ENCODE measurements at places on chromosomes 12 and 14. TPM values are rescaled to one million over a fixed set of nuclear protein-coding genes. Genes with fewer than 3 reads are reported as not detected.

GRCh38 chr12:89261982-89262381, 90.3 kb downstream of the DUSP6 start:
- no peaks in the 10 kb centered on the region for H3K36me3 ChIP-seq
- H3K4me3 ChIP-seq: no peak overlapping the region
- no peak for DNase-seq
- H3K27me3 ChIP-seq: no peaks in the 10 kb centered on the region
- H3K27ac ChIP-seq: no peak overlapping the region

DNA sequence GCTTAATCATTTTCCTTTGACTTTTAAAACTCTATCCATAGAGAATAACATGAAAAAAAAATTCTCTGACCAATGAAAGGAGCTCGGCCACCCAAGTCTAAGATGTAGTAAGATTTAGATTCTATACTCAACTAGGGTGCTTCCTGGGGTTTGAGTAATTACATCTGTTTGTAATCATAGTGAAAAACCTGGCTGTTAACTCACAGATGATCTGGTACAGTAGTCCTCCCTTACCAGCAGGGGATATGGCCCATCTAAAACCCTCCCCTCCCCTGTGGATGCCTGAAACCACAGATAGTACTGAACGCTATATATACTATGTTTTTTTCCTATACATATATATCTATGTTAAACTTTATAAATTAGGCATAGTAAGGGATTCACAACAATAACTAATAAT, 89.2 kb downstream of the DAAM1 start:
- DNase-seq: no peak
- H3K27me3 ChIP-seq: no peaks in the 10 kb centered on the region
- H3K4me1 ChIP-seq: peaks cover 20% of the 10 kb centered on the region
- H3K36me3 ChIP-seq: no peaks in the 10 kb centered on the region
- H3K4me3 ChIP-seq: no peak overlapping the region
- H3K27ac ChIP-seq: no peak overlapping the region

DNA sequence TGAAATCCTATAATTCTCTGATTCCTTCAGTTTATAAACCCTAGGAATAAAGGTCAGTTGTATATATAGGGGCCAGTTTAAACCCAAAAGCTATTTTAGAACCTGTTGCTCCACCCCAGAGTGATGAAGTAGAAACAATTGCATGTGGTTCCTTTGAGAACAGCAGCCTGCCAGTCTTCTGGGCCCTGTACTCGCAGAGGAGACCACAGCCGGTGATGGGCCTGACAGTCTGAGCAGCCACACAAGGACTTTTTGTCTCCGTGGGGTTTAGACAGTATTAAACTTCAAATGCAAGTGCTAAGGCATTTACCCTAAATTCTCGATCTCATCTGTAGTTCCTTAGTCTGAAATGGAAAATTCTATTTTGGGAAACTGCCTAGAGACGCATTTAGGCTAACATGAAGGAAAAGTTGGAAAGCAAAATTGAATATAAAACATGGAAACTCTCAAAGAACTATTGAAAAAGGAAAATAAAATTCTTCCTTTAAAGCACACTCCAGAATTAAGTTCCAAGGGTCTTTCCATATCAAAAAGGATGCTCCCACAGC, 80.6 kb downstream of the PRICKLE1 start:
- no peak for DNase-seq
- no peaks in the 10 kb centered on the region for H3K4me1 ChIP-seq
- no peaks in the 10 kb centered on the region for H3K36me3 ChIP-seq
- no peaks in the 10 kb centered on the region for H3K27me3 ChIP-seq
- H3K4me3 ChIP-seq: no peak overlapping the region

GRCh38 chr12:62827042-62827441, 107.9 kb downstream of the PPM1H start:
- H3K27ac ChIP-seq: no peak overlapping the region
- no peak for DNase-seq
- peaks cover 1% of the 10 kb centered on the region for H3K36me3 ChIP-seq

DNA sequence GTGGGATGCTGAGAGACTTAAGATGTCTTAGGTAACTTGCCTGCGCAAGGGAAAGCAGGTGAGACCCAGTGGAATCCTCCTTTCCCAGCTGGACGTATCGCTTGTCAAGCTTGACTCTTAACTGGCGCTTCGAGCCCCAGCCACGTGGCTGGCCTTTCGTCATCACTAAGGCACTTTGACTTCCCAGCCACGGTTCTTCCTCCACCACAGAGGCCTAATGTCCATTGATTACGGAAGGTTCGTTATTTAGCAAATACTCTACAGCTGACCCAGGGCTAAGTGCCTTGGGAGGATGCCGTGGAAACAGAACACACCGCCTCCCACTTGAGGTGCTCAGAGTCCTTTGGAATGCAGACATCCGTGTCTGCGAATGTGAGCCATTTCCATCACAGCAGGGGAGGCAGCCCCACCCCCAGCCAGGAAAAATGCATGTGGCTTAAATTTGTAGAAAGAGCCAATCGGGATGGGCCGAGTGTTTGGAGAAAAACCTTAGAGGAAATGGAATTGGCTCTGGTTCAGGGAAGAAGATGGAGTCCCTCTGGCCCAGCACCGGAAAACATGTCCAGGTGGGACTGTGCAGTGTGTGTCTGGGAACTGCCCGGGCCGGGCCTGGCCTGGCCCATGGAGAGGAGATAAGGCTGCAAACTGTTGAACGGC, 115.7 kb downstream of the PLXNC1 start:
- peak overlapping the region; percentile 55 for H3K27ac ChIP-seq
- no peaks in the 10 kb centered on the region for H3K36me3 ChIP-seq
- peaks cover 14% of the 10 kb centered on the region for H3K4me1 ChIP-seq
- no peak for DNase-seq

- no peak overlapping the region for H3K4me3 ChIP-seq
- no peaks in the 10 kb centered on the region for H3K27me3 ChIP-seq
- no peaks in the 10 kb centered on the region for H3K36me3 ChIP-seq
- no peak for DNase-seq
- H3K4me1 ChIP-seq: no peaks in the 10 kb centered on the region
Observed at GRCh38 chr12:58381546-58381945, 440.2 kb downstream of the ATP23 start.

DNA sequence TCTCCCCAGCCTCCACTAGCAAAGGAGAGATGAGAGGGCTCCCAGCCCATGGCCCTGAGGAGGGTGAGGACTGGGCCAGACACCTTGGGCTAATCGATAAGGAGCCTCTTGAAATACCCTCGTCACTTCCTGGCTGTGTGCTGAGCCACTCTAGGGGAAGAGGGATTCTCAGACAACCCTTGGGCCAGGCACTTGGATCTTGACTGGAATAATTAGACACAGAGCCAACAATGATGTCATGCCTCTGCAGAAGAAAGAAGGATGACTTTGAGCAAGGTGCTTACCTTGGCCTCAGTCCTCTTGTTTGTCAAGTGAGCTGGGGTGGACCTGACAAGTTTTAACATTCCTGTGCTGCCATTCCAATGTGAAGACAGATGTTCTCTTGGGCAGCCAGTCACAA, 83.1 kb downstream of the LRRC74A start:
- DNase-seq: no peak
- no peak overlapping the region for H3K4me3 ChIP-seq
- H3K4me1 ChIP-seq: peaks cover 6% of the 10 kb centered on the region
- no peaks in the 10 kb centered on the region for H3K27me3 ChIP-seq
- H3K36me3 ChIP-seq: no peaks in the 10 kb centered on the region

DNA sequence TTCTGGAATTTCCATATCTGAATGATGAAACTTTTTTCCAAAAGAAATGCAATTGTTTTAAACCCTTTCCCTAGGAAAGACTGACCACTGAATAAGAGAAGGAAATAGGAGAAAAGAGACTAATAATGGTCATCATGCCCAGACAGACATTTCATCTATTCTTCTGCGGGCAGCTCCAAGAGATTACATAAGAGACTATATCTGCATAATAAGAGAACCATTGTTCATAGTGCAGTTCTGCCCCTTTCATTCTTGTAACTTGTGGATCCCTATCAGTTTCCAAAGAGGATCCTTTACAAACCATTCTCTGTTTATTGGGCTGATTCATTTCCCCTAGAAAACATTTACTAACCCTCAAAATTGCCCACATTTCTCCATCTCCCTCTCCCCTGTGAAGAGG, 197.8 kb downstream of the FSCB start:
- H3K36me3 ChIP-seq: no peaks in the 10 kb centered on the region
- no peak for DNase-seq
- H3K27ac ChIP-seq: no peak overlapping the region
- H3K4me3 ChIP-seq: no peak overlapping the region
- H3K27me3 ChIP-seq: no peaks in the 10 kb centered on the region
- H3K4me1 ChIP-seq: no peaks in the 10 kb centered on the region

GRCh38 chr14:56394826-56395530, 184.6 kb upstream of the TMEM260 start:
- no peak for DNase-seq
- H3K27me3 ChIP-seq: no peaks in the 10 kb centered on the region
- no peak overlapping the region for H3K4me3 ChIP-seq
- no peak overlapping the region for H3K27ac ChIP-seq

DNA sequence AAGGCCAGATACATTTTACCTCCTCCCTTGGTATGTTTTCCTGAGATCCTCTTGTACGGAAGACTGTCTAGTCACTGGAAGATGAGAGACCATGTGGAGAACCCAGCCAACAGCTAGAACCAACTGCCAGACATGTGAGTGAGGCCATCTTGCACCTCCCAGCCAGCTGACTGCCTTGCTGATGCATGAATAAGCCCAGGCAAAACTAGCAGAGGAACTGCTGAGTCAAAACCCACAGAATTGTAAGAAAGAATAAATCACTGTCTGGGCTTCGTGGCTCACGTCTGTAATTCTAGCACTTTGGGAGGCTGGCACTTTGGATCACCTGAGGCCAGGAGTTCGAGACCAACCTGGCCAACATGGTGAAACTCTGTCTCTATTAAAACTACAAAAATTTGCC, 160.0 kb downstream of the TPH2 start:
- no peaks in the 10 kb centered on the region for H3K27me3 ChIP-seq
- no peak overlapping the region for H3K4me3 ChIP-seq
- no peak overlapping the region for H3K27ac ChIP-seq

- no peaks in the 10 kb centered on the region for H3K36me3 ChIP-seq
- no peaks in the 10 kb centered on the region for H3K27me3 ChIP-seq
- no peak for DNase-seq
- no peak overlapping the region for H3K4me3 ChIP-seq
Observed at GRCh38 chr14:70084226-70084625, 104.5 kb downstream of the SLC8A3 start.

- H3K27ac ChIP-seq: no peak overlapping the region
- peaks cover 8% of the 10 kb centered on the region for H3K4me1 ChIP-seq
- no peak for DNase-seq
Observed at GRCh38 chr14:85252011-85252410, 277.9 kb upstream of the FLRT2 start.

GRCh38 chr12:95319694-95320331, 102.2 kb downstream of the VEZT start:
- no peaks in the 10 kb centered on the region for H3K36me3 ChIP-seq
- no peak for DNase-seq
- H3K27ac ChIP-seq: peak overlapping the region; percentile 91
- H3K27me3 ChIP-seq: no peaks in the 10 kb centered on the region
- peaks cover 63% of the 10 kb centered on the region for H3K4me1 ChIP-seq

DNA sequence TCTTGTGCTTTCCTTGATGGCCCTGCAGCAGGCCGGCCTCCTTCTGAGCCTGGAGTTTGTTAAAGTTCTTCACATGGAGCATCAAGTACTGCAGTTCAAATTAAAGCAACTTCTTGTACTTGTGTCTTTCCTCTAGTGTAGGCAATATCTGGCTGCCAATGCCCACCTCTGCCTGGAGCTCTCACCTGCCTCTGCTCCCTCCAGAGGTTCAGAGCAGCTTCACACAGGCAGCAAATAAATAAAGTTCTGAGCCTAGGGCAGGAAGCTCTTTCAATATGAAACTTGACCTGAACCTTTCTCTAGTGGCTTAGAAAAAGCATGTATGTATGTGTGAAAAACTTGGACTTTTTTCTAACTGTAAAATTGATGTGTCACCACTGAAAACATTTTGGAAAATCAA, 65.9 kb downstream of the ITPR2 start:
- no peaks in the 10 kb centered on the region for H3K36me3 ChIP-seq
- H3K27ac ChIP-seq: no peak overlapping the region
- no peak for DNase-seq

GRCh38 chr12:117111821-117112595, 12.8 kb upstream of the TESC start:
- no peak overlapping the region for H3K27ac ChIP-seq
- no peak for DNase-seq
- H3K4me1 ChIP-seq: no peaks in the 10 kb centered on the region
- no peaks in the 10 kb centered on the region for H3K36me3 ChIP-seq
- no peaks in the 10 kb centered on the region for H3K27me3 ChIP-seq

DNA sequence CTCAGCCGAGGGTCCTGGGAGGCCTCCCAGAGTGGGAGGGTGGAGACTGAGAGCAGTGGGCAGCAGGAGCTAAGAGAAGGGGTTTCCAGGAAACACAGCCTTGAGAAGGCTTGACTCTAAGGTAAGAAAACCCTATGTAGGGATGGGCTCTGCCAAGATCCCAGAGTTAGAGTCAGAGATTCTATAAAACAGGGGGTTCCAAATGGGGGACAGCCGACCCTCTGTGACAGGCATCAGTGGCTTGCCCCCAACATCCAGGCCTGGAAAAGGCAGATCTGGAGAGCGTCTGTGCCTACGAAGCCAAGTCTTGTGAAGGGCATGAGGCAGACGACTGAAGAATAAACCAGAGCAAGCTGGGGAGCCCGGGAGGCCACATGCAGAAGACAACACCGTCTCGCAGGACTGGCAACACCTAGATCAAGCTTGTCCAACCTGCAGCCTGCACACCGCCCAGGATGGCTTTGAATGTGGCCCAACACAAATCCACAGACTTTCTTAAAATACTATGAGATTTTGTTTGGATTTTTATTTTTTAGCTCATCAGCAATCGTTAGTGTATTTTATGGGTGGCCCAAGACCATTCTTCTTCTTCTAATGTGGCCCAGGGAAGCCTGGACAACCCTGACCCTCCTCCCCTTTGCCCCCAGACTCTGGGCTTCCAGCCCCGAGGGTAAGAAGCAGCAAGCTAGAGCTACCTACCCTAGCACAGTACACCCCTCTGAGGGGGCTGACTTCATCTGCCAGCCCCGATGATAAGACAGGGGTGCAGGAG, 42.1 kb downstream of the PRMT8 start:
- H3K36me3 ChIP-seq: no peaks in the 10 kb centered on the region
- no peaks in the 10 kb centered on the region for H3K27me3 ChIP-seq
- H3K4me3 ChIP-seq: no peak overlapping the region
- H3K4me1 ChIP-seq: no peaks in the 10 kb centered on the region
- H3K27ac ChIP-seq: no peak overlapping the region

DNA sequence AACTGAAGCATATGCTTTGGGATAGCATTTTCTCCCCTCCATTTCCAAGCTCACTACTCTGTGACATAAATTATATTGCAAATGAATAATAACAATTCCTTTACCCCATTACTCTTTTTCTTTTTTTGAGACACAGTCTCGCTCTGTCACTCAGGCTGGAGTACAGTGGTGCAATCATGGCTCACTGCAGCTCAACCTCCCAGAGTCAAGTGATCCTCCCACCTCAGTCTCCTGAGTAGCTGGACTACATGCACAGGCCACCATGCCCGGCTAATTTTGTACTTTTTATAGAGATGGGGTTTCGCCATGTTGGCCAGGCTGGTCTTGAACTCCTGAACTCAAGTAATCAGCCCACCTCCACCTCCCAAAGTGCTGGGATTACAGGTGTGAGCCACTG, 49.2 kb upstream of the GTF2A1 start:
- no peak for DNase-seq
- H3K27ac ChIP-seq: no peak overlapping the region
- H3K4me3 ChIP-seq: no peak overlapping the region
- peaks cover 11% of the 10 kb centered on the region for H3K4me1 ChIP-seq
- no peaks in the 10 kb centered on the region for H3K27me3 ChIP-seq

USP44 gene
- 0.14 TPM for total RNA-seq

CYP27B1 gene
- total RNA-seq: 7.1 TPM

LHX5 gene
- total RNA-seq: 0.30 TPM

NTN4 gene
- 55.0 TPM for total RNA-seq

CMA1 gene
- not detected for total RNA-seq

MYO1H gene
- 0.18 TPM for total RNA-seq

NELL2 gene
- 0.81 TPM for total RNA-seq

ADCY6 gene
- total RNA-seq: 89.8 TPM

GLS2 gene
- total RNA-seq: 14.2 TPM

ZNF219 gene
- 35.2 TPM for total RNA-seq

All from Caco-2 (cell line).